Glomerular endothelial cell (primary cell): ENCODE measurements at places on chromosomes 2 and 18. TPM values are rescaled to one million over a fixed set of nuclear protein-coding genes. Genes with fewer than 3 reads are reported as not detected.

DNA sequence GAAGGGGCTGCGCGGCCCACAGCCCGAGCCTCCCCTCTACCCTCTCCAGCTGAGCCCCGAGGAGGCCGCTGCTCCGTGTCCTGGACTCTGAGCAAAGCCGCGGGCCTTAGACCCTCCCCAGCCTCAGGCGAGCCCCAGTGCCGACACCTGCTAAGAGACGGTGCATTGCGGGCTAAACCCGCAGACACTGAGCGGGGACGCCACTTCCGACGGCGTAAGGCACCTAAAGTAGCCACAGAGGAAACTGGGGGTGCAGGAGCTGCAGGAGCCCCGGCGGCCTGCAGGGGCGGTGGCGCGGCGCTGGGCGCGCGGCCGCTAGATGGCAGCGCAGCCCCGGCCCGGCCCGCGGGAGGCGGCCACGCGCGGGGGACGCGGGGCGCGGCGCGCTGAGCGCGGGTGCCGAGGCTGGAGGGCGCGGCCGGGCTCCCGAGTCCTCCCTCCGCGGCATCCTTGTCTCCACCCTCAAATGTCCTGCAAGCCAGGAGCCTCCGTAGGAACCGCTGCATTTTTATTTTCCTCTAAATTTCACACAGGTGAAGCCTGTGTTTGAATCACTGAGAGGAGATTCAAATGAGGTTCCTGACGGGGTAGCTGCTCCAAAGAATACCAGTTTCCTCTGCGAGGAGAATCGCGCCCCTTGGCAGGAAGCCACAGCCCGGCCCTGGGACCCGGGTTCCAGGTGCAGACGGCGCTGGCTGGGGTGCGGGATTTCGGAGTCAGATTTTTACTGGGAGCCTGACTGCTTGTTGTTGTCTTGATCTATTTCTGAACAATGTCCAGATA, 650.5 kb downstream of the GALR1 start:
- DNase-seq = no peak

DNA sequence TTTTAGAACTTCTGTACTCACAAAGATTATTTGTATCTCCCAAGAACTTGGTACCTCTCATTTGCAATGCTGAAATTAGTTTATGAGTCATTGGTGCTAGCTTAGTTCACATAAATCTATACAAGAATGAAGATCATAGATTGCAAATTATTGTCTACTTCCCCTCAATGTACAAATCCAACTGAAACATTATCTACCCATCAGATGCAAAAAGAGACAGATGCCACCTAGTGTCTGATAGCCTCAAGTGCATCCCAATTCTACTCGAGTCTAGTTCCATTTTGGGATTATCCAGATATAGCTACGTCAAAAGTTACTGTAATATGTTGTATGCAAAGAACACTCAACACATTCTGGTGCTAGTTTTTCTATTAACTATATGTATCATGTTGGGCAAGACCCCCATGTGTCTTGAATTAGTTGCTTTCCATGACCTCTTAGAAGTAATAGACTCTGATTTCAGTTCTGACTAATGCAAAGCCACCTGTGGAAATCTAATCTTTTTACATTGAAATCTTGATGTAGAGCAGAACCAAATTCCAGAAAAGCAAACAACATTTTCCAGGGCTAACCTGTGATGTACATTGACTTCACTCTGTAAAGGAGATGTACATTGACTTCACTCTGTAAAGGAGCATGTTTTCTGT, 210.0 kb downstream of the RBM43 start:
- peak; percentile 52 for DNase-seq

- no peak for DNase-seq
These were observed 164.6 kb upstream of the TRIB2 start for GRCh38 chr2:12552092-12552491.

DNA sequence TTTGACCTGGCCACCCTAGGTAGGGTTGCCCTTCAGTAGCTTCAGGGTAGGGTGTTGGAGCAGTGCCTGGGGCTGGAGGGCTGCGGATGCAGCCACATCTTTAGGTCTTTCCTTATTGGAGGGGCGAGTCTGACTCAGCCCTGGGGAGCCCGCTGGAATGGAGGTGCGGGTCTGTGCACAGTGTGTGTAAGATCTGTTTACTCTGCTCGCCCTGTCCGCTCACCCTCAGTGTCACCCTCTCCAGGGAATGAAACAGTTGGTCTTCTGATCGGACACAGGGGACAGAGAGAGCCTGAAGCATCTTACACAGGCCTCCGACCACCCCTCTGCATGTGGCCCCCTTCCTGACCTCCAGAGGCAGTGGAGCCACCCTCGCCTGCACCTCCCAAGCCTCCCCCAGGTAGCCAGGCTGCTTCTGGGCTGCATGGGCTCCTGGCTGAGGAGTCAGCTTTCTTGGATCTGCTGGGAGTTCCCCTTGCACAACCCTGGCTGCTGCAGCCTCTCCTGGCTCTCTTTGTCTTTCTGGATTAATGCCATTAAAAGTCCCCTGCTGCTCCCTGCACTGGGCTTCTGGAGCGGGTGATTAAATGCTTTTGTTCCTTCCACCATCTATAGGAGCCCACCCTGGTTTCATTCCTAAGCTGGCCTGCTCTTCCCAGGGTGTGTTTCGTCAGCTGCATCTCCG, 82.6 kb downstream of the ASB1 start:
- DNase-seq = no peak

The ARPC2 gene
- 530 and 644 TPM in 2 replicates for total RNA-seq
